Stimulated activated CD8-positive, alpha-beta memory T cell treated with anti-CD3 and anti-CD28 coated beads, Interleukin-7, amount 100 ng/mL, for 48 hours (primary cell): ENCODE measurements at places on chromosomes 2 and 18.

DNA sequence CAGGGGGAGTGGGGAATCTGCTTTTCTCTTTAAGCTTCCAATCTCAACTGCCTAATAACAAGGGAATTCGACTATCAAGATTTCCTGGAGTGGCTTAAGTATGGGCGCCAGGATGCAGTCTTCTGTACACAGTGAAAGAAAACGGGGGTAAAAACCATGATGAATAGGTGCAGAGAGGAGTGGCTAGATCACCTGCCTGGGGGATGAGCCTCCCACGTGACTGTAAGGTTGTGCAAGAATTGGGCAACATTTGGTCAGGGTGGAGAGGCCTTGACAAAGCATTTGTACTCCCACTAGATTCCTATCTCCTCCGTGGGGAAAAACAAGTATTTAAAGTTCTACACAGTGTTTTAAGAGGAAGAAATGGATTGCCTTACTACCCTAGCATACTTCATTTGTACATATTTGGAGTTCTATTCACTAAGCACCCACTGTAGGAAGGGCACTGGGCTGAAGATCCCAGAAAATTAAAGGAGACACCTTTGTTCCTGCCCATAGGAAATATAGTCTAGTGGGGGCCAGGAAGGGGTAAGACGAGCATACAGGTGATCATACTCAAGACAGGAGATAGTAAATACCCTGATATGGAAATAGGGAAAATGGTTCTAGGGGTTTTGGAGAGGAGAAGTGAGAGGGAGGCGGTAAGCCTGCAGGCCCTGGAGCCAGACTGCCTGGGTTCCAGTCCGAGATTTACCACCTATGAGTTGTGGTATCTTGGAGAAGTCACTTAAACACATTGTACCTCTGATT is 29.2 kb downstream of the EPAS1 start:
- no peak for DNase-seq

DNA sequence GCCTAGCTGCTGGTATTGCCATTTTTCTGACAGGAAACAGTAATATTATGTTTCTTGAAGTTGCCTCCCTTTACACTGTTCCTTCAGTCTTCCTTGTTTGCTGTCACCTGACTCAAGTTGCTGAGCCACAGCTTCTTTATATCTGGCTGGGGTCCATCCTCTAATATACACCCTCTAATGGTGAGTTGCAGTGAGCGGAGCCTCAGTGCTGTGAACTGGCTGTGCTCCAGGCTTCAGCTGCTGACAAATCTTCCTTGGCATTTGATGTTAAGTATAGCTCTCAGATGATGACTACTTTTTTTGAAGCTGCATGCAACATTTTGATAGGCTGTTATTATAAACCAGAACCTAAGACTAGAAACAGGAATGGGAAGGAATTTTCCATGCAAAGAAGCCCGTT is 366.7 kb downstream of the NUP35 start:
- no peak for DNase-seq

GRCh38 chr18:46899274-46899948 is 17.9 kb downstream of the PIAS2 start:
- DNase-seq: no peak

DNA sequence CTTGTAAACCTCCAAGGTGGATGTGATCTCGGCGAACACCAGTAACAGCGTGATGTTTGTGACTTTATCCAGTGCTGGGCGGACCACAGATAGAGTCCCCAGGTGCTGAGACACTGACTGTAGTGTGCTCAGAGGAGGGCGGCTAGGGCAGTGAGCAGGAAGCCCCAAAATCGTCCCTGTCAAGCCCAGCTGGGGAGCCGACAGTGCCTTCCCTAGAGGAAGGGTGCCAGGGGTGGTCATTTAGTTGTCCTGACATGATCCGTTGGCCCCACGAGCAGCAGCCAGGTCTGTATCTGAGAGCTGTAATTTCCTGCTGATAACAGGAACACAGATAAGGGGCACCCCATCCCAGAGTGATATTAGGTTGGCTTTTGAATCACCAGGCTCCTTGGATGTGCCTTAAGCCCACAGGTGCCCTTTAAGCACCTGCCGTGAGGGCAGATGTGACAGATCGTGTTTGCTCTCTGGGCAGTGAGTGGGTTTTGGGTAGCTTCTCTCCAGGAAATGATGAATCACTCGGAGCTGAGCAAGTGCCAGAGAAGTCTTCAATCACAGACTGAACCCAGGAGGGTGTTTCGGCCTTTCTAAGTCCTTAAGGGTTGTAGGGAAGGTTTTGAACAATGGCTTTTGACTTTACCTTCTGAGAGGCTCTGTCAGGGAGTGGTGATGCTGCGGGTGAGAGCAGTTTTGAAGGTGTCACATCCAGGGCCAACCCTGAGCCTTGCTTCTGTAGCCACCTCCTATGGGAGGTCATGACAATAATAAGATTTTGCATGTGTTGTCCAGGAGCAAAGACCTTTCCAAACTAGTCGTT is 7.7 kb downstream of the LPIN1 start:
- DNase-seq: no peak

DNA sequence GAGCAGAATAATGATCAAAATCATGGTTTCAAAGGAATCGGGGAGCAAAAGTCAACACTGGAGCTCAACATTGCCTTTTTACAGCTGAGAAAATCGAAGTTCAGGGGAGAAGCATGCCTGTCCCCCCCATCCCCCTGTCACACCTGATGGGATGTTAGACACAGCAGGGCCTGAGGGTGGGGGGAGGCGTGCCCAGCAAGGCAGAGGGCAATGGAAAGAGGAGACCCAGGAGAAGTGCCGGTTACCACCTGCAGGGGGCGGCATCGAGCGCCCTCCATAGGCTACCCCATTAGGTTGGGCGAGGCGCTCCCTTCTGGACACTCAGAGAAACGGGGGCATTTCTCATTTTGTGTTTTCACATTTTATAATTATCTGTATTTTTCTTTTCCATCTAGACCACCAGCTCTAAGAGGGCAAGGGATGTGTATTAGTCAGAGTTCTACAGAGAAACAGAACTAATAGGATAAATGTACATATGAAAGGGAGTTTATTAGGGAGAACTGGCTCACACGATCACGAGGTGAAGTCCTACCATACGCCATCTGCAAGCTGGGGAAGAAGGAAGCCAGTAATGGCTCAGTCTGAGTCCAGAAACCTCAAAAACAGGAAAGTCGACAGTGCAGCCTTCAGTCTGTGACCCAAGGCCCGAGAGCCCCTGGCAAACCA is 271.3 kb downstream of the LRATD1 start:
- peak; percentile 44 for DNase-seq

- peak; percentile 46 for DNase-seq
Measured at GRCh38 chr2:65057391-65058052, 1.3 kb downstream of the CEP68 start.

DNA sequence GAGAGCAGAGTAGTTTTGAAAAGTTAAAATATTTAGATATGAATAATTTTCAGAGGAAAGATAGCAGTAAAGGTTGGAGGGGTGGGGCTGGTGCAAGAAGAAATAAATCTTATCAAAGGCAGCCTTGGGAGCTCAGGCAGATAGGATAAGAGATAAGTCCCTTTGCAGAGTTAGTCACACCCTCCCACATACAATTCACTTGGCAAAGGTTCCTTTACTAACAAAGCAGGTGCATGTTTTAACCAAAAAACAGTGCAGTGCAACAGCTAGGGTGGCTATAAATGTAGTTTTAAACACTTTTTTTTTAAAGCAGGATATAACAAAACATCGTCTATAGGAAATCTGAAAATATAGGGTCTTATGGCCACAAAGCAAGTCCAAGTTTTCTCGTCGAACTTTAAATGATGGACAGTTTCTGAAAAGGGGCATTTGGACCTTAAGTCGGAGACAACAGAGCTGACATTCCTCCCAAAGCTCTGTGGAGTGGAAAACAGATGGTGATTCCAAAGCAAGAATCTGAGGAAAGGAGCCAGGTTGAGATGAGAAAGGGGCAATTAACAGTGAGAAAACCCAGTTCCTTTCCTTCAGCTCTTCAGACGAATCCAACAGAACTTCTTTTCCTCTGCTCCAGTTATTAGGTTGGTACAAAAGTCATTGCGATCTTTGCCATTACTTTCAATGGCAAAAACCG is 53.0 kb downstream of the EPHA4 start:
- DNase-seq: no peak

DNA sequence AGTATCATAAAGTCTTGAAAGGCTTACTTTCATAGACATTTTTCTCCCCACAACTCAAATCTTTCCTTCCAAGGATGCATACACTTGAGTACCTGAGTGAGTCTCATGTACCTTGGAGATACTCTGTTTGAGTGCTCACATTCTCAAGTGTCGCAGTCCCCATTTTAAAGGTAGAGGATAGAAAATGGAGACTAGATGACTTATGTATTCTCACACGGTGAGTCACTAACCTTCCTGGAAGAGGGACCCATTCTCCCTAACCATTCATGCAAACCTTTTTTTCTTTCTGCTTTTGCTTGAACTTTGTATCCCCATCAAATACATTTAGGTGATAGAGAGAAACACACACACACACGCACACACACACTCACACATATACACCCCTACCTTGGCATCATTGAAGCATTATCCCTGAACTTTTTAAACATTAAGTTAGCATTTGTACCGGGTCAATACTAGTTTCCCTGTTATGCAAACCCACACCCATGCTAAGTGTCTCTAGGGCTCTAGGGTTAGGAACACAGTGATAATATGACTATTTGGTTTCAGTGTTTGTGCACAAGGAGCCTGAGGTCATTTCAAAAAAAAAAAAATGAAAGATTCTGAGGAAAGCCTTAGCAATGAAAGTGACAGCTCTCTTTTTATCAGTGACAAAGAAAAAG is 236.2 kb downstream of the IKZF2 start:
- no peak for DNase-seq

- no peak for DNase-seq
Measured at GRCh38 chr2:27264253-27264752, 1.5 kb upstream of the SLC30A3 start.

GRCh38 chr18:26383454-26384270 is 157.4 kb downstream of the TAF4B start:
- DNase-seq: no peak

- DNase-seq: no peak
Measured at GRCh38 chr2:207257251-207258250, 91.8 kb upstream of the KLF7 start.

DNA sequence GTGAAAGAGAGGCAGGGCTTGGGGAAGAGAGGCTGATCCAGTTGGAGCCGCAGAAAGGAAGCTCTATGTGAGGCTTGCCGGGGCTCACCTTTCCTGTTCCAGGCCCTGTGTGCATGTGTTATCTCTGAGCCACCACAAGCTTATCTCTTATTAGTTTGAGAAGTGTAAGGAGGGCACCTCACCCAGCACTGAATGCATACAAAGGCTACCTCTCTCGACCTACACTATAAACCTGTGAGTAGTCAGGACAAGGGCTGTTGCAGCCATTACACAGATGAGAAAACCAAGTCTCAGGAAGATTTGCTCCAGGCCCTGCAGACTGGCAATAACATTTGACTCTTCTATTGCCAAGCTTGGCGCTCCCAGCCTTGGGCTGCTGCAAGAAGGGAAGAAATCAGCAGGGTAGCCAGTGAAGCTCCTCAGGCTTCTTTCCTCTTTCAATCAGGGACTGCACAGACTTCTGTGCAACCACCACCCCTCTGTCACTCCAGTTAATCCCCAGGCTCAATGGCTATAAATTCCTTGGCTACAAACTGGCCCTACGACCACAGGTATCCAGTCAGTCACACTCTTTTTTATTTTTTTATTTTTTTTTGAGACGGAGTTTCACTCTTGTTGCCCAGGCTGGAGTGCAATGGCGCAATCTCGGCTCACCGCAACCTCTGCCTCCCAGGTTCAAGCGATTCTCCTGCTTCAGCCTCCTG is 73.8 kb downstream of the CLHC1 start:
- no peak for DNase-seq

DNA sequence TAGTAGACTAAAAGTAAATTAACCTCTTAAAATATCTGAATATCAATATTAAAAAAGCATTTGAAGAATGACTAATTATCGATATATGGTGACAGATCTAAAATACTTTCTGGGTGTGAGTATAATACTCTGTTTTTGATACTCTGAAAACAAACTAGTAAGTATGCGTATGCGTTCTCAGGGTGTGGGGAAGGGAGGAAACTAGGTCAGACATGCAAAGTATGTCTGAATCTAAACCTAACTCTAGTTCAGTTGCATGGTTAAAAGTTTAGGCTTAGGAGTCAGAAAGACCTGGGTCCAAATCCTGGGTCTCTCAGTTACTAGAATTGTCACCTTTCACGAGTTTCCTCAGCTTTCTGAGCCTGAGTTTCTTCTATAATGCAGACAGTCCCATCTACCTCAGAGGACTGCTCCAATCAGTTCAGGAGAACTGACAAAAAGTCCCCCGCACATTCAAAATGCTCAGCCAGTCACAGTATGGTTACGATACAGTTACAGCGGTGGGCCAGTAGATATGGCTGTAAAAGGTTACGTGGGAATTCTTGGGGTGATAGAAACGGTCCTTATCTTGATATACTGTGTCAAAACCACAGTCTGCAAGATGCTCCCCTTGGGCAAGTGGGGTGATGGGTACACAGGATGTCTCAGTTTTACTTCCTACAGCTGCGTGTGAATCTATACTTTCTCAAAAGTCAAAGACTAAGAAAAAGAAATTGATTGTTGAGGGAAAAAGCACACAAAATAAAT is 29.2 kb downstream of the UNC50 start:
- DNase-seq: no peak

- no peak for DNase-seq
Measured at GRCh38 chr18:76518123-76518859, 23.2 kb upstream of the ZNF516 start.

- no peak for DNase-seq
Measured at GRCh38 chr2:161036926-161037325, 123.3 kb upstream of the TANK start.

DNA sequence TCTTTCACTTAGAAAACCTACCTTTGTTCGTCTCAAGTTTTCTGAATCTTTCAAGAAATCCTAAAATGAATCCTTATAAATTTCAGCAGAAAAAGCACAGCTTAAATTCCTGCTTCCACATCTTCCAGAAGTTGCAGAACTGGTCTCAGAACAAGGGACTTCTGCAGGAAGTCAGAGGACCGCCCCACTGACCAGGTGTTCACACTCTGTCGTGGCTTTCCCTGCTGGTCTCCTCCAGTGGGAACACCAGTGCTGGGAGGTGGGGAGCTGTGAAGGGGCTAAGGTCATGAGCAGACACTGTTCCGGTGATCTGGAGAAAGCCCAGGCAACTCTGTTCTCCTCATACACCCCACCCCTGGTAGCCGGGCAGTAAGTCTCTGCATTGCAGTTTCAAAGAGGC is 3.5 kb downstream of the FAM110C start:
- DNase-seq: no peak

- DNase-seq: no peak
Measured at GRCh38 chr18:73735836-73736235, 411.8 kb downstream of the FBXO15 start.
